ENCODE measurements at places on chromosomes 2 and 18.

- no peak for DNase-seq
Observed at GRCh38 chr2:52710810-52711618, 1056.6 kb upstream of the CHAC2 start.

DNA sequence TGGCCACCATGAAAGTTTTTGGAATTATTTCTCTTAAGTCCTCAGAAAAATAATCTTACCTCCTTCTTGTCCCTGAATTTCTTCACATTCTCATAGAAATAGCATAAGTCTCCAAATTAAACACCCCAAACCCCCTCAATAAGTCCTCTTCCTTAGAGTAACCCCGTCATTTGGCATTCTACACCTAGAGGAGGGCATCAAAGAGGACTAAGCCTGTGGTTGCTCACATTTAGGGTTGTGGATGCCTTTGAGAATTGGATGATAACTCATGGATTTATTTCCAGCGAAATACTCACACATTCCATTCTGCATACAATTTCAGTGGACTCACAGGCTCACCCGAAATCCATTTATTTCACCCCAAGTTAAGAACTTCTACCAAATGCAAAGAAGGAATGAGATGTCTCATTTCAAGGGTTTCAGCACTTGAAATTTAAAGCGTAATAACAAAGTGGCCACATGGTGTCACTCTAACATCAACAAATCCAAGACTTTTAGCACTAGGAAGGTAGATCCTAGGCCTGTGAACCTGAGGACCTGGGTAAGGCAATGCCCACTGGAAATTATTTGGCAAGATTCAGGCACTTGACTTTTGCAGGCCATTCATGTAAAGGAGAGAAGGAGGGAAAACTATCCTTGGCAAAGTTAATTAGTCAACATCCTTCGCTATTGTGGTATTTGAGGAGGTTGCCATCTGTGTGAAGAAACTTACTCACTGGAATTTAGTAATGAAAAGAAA is 24.6 kb downstream of the DYTN start:
- no peak for DNase-seq

- DNase-seq, result no peak
Observed at GRCh38 chr2:42286268-42286946, 74.6 kb downstream of the COX7A2L start.

- no peak for DNase-seq
Observed at GRCh38 chr2:109523121-109523520, 90.6 kb downstream of the SEPTIN10 start.

All from stimulated activated CD4-positive, alpha-beta T cell treated with anti-CD3 and anti-CD28 coated beads, Interleukin-1b, Interleukin-23, amount 100 ng/mL, for 1 hour (primary cell).